ENCODE measurements at places on chromosomes 2 and 18. TPM values are rescaled to one million over a fixed set of nuclear protein-coding genes. Genes with fewer than 3 reads are reported as not detected.

- H3K27me3 ChIP-seq: no peaks in the 10 kb centered on the region
- no peaks in the 10 kb centered on the region for H3K36me3 ChIP-seq
- H3K4me3 ChIP-seq: no peak overlapping the region
- DNase-seq: no peak
Observed at GRCh38 chr2:212154477-212154878, 384.1 kb downstream of the ERBB4 start.

DNA sequence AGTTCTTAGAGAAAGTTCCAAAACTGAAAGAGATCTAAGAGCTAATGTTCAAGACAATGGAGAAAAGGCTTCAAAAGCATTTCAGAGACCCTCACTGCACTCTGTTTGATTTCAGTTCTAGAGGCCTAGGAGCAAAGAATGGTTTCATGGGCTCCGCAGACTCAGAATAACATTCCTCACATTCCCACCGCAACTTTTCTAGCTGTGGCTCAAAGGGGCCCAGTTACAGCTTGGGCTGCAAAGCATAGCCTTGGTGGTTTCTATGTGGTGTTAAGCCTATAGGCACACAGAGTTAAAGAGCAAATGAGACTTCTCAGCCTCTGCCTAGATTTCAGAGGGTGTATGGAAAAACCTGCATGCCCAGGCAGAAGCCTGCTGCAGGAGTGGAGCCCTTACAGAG, 73.0 kb downstream of the FSIP2 start:
- H3K36me3 ChIP-seq: no peaks in the 10 kb centered on the region
- DNase-seq: no peak
- H3K4me1 ChIP-seq: no peaks in the 10 kb centered on the region

DNA sequence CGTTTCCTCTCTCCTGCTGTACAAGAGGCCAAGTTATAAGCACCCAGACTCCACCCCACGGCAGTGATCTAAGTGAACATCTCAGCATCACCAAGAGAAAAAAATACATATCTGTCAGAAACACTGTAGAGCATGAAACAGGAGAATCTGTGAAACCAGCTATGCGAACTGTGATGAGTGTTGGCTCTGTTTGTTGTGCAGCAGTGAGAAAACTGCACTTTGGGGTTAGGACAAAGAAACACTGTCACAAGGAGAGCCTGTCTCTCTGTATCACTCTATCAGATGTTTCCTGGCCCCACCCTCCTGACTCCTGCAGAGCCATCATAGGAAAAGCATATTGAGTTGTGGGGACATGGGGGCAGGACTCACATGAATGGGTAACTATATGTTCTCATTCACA, 87.1 kb downstream of the LAMA3 start:
- no peaks in the 10 kb centered on the region for H3K27me3 ChIP-seq
- no peaks in the 10 kb centered on the region for H3K36me3 ChIP-seq
- no peaks in the 10 kb centered on the region for H3K4me1 ChIP-seq
- DNase-seq: no peak

The MLPH gene
- 12.3 TPM for total RNA-seq

The THADA gene
- total RNA-seq: 19.8 TPM

The THOC1 gene
- total RNA-seq: 58.8 TPM

The ANKRD62 gene
- not detected for total RNA-seq

Measured in hepatocyte (in vitro differentiated cells).